Activated T-cell treated with anti-CD3 and anti-CD28 coated beads for 4 hours (primary cell): ENCODE measurements at places on chromosomes 13 and 19.

DNA sequence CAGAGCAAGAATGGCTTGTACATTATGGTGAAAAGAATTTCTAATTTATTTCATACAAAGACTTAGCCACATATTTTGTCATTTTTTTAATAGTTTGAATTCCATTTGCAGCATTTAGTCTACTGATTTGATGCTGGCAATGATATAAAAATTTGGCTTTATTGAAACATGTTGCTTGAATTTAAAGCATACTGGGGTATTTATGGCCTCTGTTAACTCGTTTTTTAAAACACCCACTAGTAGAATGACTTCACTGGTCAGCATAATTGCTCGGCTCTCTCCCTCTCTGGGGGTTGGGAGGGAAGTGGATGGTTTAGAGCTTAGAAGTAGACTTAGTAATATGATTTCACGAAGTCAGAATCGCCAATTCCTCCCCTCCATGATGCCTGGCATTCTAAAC, 354.9 kb upstream of the HTR2A start:
- no peak for DNase-seq

DNA sequence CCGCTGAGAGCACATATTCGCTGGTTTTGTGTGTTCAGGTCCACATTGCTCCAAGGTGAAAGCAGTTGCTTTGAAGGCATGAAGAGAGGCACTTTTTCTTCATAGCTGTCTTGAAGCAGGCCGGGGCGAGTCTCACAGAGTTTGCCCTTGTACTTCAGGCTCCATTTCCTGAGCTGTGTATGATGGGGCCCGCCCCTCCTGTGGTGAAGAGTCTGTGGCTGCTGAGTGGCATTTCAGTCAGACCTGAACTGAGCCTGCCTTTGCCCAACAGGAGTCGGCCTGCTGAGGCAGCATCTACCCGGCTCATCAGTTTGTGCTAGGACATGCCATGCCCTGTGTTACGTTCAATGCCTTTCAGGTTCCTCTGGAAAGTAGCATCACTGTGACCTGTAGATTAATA, 44.4 kb upstream of the C1QTNF9 start:
- peak; percentile 57 for DNase-seq

DNA sequence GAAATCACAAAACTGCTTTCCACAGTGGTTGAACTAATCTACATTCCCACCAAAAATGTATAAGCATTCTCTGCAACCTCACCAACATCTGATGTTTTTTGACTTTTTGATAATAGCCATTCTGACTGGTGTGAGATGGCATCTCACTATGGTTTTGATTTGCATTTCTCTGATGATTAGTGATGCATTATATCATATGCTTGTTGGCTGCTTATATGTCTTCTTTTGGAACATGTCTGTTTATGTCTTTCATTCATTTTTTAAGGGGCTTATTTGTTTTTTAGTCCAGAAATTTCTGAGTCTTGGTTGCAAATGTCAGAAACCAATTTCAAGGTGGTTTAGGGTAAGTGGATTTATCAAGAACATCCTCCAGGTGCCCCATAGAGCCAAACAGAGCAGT, 484.8 kb upstream of the TSHZ3 start:
- DNase-seq = no peak

DNA sequence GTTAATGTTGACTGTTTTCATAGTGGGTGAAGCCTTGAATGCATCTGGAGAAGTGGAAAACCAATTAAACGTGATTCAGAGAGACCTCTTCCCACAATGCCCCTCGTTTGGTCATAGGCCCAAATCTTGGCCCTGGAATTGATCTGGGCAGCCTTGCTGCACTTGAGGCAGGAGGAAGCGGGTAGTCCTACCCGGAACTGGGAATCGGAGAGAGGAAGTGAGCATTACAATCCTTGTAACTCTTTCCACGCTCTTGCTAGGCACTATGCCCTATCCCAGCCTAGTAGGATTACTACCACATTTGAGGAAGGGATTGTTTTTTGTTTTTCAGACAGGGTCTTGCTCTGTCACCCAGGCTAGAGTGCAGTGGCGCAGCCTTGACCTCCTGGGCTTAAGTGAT, 3.6 kb downstream of the KCNK6 start:
- no peak for DNase-seq

- no peak for DNase-seq
Measured at GRCh38 chr19:5108123-5108596, 139.2 kb downstream of the KDM4B start.

DNA sequence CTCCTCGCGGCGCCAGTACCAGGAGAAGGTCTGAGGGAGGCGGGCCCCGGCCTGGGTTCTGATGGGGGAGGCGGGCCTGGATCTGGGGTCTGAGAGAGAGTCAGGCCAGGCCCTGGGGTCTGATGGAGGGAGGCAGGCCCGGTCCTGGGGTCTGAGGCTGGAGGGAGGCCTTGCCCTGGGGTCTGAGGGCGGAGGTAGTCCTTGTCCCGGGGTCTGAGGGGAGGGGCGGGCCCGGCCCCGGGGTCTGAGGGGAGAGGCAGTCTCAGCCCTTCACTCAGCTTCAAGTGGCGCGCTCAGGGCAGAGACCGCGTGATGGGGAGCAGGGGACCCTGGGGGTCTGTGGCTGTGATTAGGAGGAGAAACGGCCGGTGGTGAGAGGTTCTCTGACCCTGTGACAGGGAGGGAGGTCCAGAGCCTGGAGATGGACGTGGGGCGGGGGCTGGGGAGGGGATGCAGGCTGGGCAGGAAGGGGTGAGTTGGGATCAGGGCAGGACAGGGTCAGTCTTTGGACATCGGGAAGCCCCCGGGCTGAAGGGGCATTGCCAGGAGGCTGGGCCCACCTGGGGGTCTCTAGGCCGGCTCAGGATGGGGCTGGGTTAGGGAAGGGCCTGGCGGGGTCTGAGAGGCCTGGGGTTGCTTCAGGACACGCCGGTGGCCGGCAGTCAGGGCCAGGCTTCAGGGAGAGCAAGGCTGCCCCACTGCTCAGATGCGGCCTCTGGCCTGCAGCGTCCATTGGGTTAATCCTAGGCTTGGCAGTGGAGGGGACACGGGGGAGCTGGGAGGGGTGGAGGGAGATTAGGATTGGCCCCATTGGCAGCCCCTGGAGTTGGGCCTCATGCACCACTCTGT, 18.7 kb downstream of the HCN2 start:
- DNase-seq = no peak

GRCh38 chr13:46369506-46370277, 17.4 kb downstream of the RUBCNL start:
- DNase-seq = no peak

- DNase-seq = no peak
Measured at GRCh38 chr19:33669376-33669775, 47.6 kb downstream of the CHST8 start.

DNA sequence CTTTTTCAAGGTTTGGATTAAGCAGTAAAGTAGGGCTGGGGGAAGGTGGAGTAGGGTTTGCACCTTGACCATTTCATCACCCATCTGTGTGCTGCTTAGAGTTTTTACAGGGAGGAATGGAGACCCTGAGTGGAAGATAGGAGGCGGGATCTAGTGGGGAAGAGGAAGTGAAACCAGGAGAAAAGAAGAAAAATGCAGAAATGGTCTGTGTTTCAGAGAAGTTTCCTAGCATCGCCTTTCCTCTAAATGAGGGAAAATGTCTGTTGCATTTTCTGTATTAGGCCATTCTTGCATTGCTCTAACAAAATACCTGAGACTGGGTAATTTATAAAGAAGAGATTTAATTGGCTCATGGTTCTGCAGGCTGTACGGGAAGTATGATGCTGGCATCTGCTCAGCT, 64.1 kb downstream of the TPT1 start:
- no peak for DNase-seq
